KBM-7 (cell line): ENCODE measurements at places on chromosomes 5 and 9.
A peak's percentile ranks its signal among the peaks of the same experiment; 100 is the strongest.

DNA sequence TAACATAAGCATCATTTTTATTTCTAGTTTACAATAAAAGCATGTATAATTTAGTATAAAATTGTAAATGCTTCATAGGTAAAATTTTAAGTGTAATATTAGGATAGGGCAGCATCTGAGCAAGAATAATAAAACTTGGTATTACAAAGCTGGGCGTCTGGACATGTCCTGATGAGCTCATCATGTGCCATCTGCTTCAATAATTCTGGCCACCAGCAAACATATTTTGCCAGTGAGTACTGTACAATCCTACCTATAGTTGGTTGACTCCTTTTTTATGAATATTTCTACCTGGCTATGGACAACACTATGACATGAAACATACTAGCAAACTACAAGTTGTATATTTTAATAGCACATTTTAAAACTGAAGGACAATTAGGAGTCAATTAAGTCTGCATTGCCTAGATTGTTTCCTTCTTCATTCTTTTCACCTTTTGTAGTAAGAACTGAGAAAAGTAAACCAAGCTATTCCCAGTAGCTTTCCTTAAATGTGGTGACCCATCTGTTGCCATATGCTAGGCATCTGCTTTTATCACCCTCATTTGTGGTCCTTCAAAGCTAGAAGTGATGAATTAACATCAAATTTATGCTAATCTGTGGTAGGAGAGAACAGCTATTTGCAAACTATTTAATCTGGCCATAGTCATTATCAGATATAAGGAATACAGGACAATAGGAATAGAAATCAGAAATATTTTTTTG lies 23.4 kb downstream of the LURAP1L start:
- no peak for DNase-seq

DNA sequence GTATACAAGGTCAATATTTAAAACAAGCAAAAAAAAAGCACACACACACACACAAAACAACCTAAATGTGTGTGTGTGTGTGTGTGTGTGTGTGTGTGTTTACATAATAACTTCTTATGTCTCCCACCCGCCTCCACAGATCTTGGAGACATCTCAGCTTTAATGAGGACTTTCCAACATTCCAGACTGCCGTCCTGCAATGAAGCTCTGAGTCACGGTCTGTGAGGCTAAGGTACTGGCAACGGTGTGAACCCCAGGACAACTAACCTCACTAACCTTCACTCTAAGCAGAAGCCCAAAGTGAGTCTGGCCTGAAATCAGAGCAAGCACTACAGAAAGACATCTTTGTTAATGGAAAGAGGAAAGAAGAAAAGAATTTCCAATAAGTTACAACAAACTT lies 22.3 kb downstream of the ZNF474 start:
- DNase-seq = no peak

DNA sequence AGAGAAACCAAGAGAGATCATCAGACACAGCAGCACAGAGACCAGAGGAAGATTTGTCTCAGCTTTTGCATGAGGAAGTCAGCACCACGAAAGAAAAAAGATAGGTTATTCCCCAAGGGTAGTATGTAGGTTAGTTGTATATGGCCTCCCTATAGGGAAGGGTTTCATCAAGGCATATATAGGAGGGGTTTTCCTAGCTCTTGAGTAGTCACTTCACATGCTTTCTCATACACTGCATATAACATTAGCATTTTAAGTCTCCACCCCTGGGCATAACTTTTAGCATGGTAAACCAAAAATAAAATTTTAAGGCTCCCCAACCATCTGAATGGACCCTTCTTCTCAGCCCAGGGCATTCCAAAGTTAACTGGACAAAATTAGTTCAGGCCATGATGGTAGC lies 1571.6 kb upstream of the ACO1 start:
- DNase-seq = no peak

GRCh38 chr5:36423578-36424307 lies 122.0 kb upstream of the RANBP3L start:
- DNase-seq = no peak

DNA sequence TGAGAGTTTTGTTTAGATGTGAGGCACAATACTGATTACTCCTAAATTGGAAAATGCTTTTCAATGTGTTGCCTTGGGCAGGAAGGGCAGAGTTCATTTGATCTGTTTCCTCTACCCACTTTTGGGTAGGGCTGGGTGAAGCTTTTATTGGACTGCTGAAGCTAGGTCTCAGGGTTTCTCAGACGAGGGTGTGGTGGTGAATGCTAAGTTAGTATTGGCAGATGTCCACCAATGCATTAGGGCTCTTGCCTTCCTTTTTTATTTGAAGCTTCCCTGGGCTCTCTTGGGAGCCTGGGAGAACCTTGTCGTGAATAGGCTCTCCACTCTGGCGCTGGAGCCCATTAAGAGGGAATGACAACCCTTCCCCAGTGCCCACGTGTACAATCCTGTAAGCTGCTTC lies 23.1 kb downstream of the SPTAN1 start:
- no peak for DNase-seq

DNA sequence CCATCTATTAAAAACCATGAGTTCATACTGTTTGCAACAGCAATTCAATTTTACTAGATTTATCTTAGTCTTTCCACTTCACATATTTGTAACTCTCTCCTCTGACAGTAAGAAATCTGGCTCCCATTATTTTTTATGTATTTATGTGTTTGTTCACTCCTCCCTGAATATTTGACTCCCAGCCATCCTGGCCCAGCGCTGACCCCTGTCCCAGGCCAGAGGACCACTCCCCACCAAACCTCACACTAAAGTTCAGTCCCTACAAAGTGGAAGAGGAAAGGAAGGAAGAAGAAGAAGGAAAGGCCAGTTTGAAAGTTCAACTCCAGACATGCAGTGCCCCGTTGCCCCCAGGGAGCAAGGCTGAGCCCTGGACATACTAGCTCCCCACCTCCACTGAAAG lies 271.8 kb downstream of the ADAMTSL1 start:
- no peak for DNase-seq

- DNase-seq = no peak
Measured at GRCh38 chr5:643351-643801, 31.2 kb downstream of the CEP72 start.

- DNase-seq = no peak
Measured at GRCh38 chr5:1930501-1930879, 47.8 kb upstream of the IRX4 start.

GRCh38 chr5:756865-757345 lies 27.6 kb downstream of the ZDHHC11B start:
- no peak for DNase-seq

DNA sequence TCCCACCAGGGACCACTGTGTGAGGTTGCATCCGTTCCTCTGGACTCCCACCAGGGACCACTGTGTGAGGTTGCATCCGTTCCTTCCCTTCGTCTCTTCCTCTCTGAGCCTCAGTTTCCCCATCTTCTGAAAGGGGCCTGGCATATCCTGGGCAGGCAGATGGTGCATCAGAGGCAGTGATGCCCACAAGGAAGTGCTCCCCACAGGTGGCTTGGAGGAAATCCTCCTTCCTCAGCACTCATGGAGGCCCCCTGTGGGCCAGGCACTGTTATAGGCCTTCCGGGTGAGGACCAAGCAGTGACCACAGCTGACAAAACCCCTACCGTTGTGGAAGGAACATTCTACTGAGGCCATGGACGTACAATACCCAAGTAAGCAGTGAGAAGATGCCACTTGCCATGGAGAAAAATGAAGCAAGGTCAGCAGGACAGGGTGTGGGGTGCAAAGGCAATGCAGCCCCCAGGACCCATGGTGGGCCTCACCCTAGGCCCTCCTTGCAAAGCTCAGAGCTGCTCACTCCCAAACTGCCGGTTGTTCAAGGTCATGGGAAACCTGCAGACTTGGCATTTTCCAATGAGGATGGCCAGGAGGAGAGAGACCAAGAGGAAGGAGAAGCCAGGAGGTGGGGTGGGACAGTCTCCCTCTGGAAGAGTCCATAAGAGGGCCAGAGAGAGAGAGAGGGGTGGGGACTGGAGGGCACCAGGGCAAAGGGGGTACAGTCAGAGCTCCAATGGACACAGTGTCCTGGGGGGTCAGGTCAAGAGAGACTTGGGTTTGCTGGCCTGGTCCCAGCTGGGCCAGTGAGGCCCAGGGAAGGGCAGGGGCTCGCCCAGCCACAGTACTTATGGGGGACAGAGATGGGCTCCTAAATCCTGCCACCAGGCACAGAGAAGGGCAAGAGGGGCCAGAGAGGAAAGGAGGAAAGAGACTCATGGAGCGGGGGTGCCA lies 51.1 kb downstream of the C9orf50 start:
- peak; percentile 37 for DNase-seq

DNA sequence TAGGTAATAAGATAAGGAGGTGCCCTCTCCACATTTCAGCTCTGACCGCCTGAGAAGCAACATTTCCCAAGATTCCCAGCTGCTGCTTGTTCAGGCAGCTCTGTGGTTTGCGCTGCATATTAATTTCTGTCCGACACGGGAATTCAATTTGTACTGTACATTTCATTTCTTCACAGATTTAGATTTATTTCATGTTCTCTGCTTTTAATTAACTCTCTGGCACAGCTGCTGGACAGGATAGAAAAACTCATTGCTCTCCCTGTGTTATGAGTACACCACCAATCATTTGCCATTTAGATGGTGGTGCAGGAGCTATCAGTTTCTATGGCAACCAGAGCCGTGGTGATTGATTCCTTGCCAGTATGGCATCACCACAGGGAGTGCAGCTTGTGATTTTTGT lies 558.5 kb downstream of the DMRTA1 start:
- no peak for DNase-seq

DNA sequence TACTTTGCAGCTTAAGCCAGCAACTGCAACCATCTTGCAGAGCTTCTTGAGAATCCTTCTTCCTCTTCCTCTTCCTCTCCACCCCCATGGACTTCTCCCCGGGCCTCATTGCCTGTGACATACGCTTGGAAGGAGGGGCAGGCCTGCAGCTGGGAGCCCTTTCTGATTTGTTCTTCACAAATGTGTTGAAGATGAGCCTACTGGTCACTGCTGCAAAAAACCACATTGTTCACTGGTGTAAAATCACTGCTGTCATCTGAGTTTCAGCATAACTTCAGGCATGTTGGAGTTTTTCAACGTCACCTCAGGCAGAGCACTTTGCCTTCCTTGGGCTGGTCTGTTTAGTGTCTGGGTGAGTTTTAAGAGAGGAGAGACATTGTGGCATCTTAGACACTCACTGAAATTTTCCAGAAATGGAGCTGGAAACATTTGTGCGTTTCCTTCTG lies 7.9 kb downstream of the TJP2 start:
- peak; percentile 54 for DNase-seq

DNA sequence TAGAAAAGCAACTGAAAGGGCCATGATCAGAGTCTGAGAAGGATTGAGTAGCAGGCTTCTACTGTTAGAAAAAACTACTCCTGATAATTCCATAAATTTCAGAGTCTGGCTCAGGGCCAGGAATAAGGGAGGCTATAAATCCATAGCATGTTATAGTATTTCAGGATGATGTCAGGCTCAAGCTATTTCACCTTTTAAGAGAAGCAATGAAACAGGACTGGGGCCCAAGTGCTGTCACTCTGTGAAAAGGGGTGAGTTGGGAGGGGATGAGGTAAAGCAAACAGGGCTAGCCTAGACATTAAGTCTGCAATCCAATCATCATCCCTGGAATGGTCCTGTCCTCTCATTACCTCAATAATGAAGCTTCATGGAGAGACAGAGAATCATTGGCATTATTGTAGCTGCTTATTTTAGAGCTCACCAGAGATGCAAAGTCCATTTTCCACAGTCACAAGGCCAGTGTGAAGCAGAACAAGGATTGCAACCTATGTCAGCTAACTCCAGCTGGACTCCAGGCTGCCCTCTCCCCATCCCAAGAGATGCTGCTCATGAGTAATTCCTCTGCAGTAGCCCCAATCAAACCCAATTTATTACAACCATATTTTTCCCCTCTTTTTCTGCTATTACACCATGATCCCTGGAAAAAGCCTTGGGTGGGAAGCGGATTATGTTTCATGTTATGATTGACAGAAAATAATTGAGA lies 56.0 kb downstream of the PAPPA start:
- DNase-seq = no peak

GRCh38 chr5:170638051-170638450 lies 134.2 kb downstream of the KCNIP1 start:
- DNase-seq = no peak

DNA sequence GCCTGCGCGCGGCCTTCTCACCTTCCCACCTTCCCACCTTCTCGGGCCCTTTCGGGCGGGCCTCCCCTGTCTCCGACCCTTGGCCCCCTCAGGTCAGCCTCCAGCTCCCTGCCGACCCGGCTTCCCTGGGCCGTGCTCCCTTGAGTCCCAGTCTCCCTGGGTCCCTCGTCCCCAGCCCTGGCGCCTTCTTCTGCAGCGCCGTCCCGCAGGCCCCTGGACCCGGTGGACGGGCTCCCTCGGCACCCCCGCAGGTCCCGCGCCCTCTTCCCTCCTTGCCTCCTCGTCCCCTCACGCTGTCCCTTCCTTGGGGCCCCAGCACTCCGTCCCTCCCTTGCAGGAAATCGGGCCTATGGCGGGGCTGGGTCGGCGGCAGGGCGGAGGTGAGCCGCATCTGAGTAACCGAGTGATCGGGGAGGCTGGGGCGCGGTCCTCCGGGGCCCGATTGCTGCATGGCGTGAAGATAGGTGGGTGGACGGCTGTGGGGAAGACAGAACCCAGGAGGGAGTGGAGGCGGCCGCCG lies 7.6 kb downstream of the ARPC5L start:
- no peak for DNase-seq

DNA sequence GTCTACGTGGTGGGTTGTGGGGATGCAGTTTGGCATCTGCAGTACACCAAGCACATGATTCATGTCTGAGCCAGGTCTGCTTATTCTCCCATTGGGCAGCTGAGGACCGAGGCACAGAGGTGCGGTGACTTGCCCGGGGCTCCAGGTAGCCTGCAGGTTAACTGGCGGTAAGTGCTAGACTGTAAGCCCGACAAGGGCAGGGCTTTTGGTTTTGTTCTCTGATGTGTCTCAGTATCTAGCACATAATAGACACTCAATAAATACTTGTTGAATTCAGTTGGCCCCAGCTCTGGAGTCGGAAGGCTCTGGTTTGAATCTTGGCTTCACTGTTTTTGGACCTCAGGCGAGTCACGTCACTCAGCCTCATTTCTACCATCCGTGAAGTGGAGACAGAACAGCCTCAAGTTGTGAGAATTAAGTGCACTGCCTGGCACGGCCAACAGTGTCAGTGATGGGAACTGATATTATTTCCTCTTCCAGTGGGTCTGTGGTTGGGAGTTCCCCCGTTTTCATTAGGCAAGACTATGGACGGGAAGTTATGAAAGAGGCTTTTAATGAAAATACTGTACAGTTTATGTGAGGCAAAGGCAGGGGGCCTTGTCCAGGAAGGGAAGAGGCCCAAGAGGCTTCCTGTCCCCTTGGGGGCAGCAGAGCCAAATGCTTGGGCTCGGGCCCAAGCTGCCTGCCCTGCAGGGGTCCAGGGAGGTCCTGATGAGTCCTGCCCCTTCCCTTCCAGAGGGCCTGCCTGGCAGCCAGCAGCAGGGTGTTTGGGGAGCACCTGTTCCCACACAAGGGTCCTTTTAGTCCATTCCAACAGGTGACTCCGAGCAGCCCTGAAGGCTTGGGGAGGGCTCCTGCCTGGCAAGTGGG lies 3.3 kb downstream of the PRELID1 start:
- DNase-seq = peak; percentile 71

- DNase-seq = no peak
Measured at GRCh38 chr5:125323613-125324012, 577.2 kb upstream of the ZNF608 start.

- DNase-seq = no peak
Measured at GRCh38 chr5:35618304-35618636, 607 bp downstream of the SPEF2 start.

GRCh38 chr9:36677611-36678010 lies 104.9 kb downstream of the MELK start:
- no peak for DNase-seq

GRCh38 chr9:8262625-8263622 lies 463.3 kb upstream of the DMAC1 start:
- no peak for DNase-seq
